NCI-H1417 treated with DMSO at 0.1 percent for 48 hours (cell line): ENCODE measurements at places on chromosomes 6 and 20.

GRCh38 chr6:25659633-25660368 lies 7.8 kb downstream of the SCGN start:
- DNase-seq = no peak

- DNase-seq = no peak
Observed at GRCh38 chr6:132304891-132305305, 96.4 kb downstream of the MOXD1 start.

DNA sequence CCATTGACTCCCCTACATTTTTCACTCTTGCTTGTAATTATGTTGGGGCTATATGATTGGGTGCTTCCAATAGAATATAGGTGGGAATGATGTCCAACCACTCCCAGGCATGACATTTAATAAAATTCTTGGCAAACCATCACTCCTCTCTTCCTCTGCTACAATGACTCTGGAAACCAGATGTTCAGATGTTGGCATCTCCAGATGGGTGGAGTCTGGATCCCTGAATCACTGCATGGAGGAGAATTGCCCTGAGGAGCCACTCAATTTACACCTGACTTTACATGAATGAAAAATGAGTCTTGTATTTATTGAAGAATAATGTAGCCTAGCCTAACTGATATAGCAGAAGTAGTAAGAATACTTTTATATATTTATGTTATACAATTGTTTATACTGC lies 306.7 kb upstream of the SUPT3H start:
- DNase-seq = no peak

DNA sequence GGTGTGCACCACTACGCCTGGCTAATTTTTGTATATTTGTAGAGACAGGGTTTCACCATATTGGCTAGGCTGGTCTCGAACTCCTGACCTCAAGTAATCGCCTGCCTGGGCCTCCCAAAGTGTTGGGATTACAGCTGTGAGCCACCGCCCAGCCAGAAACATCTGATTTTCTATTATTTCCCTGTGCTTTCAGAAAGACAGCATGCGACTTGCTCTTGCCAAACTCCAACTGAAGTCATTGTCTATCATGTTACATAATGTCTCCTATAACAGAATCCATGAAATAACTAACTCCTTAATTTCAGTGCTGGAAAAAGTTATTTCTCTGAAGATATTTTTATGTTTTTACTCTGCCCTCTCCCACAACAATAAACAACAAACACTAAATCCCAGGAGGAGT lies 8.5 kb downstream of the RMND1 start:
- no peak for DNase-seq

DNA sequence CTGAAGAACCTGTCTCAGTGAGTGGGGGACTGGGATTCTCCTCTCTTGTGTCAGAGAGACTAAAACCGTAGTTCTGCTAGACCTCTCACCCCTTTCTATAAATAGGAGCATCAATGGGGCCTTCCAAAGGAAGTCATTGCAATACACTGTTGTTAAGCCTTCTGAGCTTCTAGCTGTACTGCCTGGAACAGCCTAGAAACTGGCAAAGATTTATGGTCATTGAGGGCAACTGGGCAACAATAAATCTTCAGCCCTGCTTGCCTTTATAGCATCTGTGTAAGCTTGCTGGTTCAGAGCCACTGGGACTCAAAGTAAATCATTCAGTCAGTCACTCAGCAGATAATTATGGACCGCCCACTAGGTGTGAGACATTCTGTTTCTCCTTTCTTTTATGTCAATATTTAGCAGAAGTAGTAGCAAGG lies 53.2 kb downstream of the PPP1R14C start:
- peak; percentile 44 for DNase-seq

DNA sequence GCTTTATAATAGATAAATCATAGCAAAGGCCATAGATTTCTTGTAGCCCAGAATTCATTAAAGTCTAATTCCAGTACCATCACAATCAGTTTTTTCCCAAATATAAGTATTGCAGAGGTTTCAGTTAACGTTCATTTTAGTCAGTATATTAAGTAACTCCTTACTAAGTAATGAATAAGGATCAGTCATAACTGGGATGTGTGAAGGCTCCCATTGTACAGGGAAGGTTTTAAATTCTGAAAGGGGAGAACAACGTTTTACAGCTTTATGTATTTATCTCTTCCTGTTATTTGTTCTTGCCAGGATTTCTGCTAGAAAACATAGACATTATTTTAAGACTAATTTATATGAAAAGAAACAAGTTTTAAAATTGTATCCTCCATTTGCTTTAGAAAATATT lies 215.5 kb upstream of the LAMP5 start:
- no peak for DNase-seq

DNA sequence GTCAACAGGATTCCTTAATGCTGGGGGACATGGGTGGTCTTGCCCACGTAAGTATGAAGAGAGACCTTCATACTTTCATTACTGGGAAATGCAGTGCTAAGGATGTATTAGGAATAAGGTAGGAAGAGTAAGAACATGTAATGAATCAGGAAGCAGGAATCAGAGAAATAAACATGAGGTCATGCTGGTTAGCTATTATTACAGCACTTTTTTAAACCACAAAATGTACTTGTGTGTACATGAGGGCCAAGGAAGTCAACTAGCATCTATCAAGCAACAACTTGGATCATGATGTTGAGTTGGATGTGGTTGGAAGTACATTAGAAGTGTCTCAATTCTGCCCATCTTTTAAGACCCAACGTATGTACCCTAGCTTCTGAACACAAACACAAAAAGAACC lies 63.5 kb upstream of the E2F3 start:
- no peak for DNase-seq

- no peak for DNase-seq
Observed at GRCh38 chr6:34511214-34511914, 44.8 kb downstream of the SPDEF start.

DNA sequence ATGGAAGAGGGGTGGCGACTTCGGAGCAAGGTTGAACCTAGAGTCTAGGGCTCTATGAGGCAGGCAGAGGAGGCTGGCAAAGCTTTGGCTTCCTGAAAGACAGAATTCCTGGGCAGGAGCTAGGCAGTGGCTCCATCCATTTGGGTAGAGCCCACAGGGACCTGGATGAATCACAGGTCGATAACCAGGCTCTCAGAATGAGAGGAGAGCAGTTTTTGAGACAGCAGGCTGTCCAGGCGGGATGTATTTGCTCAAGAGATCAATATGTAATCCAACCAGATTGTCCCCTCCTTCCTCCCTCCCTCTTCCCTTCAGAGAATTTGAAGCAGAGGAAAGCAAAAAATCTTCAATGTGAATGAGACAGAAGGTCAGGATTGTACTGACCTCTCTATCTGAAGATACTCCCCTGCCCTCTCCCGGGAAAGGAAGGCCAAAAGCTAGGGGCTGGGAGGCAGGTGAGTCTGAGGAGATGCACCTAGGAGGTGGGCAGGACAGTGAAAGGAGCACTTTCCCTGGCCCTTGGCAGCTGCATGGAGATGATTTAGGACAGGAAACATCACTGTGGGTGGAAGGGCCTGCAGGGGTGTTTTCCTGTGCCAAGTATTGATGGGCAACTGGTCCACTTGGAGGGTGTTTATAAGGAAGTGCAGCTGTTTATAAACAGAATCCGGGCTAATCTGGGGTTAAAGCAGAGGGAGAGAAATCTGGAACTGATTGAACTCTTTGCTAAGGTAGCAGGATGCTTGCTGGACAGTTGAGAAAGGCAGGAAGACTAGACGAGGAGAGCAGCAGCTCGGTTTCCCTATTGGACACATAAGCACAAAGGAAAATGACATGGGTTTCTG lies 212.4 kb upstream of the LRFN2 start:
- no peak for DNase-seq

DNA sequence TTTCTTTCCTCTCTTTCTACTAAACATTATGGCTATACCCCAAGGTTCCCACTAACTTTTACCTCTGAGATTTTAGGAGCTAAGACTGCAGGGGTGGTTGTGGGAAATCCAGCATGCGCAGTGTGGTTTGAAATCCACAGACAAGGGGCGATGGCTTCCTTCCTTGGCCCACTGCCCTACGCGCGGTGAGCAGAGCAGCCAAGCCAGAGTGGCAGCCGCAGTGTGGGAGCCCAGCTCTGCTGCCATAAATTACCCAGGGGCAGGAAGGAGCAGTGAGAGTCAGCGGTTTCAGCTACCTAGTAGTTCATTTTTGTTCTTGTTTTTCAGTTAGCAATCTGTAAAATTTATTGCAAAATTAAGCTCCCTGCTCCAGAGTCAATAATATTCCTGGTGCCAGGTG lies 101.4 kb downstream of the BMP2 start:
- DNase-seq = no peak

- DNase-seq = no peak
Observed at GRCh38 chr20:1215386-1216170, 10.3 kb upstream of the RAD21L1 start.

DNA sequence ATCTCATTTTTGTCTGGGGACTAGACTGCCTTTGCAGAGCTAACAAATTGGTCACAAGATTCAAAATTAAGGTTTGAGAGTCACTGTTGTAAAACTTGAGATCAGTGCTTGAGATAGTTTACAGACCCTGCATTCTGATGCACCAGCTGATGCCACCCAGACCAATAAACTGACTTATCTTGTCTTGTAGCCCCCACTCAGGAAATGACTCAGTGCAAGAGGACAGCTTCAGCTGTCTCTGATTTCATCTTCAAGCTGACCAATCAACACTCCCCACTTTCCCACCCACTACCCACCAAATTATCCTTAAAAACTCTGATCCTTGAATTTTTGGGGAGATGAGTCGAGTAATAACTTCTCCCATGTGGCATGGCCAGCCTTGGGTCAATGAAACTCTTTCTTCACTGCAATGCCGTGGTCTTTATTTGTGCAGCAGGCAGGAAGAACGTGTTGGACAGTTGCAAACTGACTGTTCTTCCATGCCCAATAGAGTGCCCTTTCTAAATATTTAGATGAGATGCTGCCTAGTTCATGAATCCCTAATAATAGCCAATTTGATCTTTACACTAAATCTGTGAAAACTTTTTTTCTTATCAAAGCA lies 48.3 kb upstream of the PROKR2 start:
- no peak for DNase-seq

GRCh38 chr6:84796343-84796742 lies 31.9 kb upstream of the TBX18 start:
- no peak for DNase-seq

- DNase-seq = no peak
Observed at GRCh38 chr20:11492386-11492785, 425.3 kb upstream of the BTBD3 start.

DNA sequence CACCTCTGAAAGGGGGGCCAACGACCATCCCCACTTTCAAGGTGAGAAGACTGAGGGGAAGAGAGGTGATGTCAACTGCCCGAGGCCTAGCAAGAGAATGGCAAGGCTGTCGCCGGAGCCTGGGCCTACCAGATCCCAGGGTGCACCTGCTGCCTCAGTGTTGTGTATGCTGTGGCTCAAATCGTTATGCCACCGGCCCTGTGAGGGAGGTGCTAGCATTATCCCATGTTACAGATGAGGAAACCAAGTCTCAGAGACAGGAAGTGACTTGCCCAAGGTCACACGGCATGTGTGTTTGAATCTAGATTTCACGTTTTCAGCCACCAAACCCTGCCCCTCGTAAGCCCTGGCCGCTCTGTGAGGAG lies 152.5 kb downstream of the CEBPB start:
- DNase-seq = no peak

DNA sequence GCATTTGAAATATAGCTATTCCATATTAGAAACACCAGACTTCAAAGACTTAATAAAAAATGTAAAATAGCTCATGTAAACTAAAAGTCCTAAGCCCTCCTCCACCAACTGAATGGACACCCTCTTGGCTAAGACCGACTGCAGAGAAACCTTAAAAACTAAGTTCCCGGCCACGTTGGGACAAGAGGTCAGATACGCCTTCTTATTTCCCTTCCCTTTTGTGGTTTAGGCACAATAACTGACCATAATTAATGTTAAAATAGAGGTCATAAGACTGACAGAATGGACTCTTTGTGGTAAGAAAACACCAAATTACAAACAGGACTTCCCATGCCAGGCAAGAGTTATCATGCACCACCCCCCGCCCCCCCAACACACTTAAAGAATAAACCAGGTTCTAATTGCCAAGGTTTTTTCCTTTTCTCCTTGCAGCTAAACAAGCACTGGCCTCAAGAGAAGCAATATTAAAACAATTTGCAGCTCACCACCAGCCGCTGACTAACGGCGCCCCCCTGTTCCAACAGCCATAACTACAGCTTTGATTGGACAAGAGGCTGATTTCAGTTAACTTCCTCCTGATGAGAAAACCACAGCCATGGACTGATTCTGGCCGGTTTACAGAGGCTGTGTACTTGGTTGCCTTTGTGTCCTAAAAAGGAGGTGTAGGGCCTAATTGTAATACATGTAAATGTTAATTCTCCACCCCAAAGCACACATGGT lies 10.7 kb upstream of the LAMP5 start:
- no peak for DNase-seq

DNA sequence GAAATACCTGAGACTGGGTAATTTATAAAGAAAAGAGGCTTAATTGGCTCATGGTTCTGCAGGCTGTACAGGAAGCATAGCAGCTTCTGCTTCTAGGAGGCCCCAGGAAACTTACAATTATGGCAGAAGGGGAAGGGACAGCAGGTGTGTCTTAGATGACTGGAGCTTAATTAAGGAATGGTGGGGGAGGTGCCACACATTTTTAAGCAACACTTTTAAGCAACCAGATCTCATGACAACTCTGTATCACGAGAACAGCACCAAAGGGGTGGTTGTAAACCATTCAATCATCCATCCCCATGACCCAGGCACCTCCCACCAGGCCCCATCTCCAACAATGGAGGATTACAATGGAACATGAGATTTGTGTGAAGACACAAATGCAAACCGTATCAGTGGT lies 26.9 kb downstream of the FIG4 start:
- DNase-seq = no peak

GRCh38 chr6:159108426-159108985 lies 60.7 kb upstream of the FNDC1 start:
- DNase-seq = no peak

DNA sequence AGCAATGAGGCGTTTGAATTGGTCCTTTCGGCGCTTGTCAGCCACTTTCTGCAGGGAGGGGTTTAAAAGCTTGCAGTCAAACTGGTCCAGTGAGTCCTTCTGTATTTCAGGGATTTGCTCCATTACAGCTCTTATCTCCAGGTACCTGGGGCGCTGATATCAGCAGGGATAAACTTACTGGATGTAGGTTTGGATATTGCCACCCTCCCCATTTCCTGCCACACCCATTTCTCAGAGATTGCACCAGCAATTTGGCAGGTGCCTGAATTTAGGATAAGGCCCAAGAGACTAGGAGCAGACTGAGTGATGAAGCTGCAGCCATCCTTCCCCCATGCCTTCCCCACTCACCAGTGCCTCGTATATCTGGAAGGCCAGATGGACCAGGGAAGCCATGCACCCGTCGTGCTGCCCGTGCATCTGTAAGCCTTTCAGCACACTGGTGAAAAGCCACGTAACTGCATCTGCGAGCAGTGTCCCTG lies 7.6 kb downstream of the POLR1C start:
- DNase-seq = no peak
